Renal cortical epithelial cell (primary cell): ENCODE measurements at places on chromosomes 11 and 22. TPM values are rescaled to one million over a fixed set of nuclear protein-coding genes. Genes with fewer than 3 reads are reported as not detected.

- DNase-seq: no peak
These were observed 134.4 kb downstream of the CSNK2A3 start for GRCh38 chr11:11218629-11218986.

DNA sequence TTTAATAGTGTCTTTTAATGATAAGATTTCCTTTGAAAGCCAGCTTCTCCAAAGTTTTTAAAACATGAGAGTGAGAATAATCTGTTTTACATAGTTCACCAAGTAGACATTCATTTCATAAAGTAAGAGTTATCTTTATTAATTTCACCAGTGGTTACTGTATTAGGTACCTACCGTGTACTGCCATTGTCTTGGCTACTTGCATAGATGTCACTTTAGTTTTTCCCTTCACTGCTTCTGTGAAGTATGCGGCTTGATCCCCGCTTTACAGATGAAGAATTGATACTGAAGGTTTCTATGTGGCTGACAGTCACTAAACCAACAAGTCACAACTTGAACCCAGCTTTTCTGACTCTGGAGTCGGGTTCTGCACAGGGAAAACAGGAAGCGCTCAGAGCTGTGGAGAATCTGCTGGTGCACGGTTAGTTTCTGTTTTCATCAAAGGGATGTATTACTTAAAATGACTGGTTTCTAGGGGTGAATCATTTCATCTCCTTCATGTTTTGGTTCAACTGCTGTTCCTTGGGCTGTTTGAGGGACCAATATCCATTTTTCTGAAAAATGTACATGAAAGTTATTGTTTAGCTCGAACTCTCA, 39.3 kb upstream of the MYO18B start:
- no peak for DNase-seq

- DNase-seq: no peak
These were observed 36.7 kb downstream of the CAPN1 start for GRCh38 chr11:65218446-65218845.

DNA sequence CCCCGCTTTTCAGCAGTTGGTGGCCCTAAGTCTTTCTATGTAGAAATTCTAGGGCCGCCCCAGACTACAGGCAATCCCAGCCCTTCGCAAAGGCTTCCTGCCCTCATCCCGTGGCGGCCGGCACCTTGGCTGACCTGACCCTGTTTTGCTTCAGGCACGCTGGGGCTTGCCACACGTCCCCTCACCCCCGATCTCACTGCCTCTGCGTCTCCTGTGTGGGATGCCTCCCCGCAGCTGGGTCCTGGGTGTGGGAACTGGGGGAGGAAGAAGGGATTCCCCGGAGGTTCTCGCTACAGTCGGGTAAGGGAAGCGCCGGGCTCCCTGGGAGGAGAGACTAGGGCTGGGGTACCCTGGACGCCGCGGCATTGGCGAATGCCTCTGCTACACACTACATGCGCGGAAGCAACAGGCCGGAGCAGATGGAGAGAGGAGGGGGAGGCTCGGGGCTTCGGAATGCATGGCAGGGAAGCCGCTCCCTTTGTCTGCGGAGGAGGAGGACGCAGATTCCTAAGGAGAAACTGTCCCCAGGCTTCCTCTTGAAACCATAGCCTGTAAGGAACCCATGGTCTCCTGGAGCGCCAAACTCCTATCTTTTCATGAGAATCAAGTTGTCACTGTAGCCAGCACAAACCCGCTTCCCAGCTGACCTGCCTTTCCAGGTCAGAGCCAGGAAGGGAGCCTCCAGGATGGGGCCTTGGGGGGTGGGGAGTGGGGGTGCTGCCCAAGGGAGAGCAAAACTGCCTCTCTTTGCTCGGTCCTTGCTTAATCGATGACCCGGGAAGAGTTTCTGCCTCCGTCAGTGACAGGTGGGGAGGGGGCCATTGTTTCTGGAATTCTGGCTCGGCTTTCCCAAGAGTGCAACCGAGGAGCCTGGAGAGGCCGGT, 1.4 kb downstream of the DTX4 start:
- DNase-seq: no peak

DNA sequence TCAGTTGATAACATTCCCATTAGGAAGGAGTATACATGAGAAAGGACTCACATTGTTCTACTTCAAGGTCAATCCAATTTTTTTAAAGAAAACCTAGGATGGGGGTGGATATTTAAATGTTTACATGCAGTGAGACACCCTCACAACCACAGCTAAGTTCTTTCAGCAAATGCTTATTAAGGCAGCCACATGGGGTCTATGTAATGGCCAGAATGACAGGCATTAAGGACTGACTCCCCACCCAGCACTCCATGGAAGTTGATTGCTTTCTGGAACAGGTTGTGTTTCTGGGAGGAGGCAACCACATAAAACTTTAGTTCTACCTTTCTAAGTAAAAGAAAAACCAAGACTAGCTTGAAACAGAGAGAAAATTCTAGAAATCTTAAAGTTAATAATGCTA, 662.0 kb upstream of the CCDC90B start:
- no peak for DNase-seq

OR5A1 gene
- total RNA-seq: not detected in 2 replicates

GRCh38 chr11:128962896-128963295, 20.2 kb upstream of the TP53AIP1 start:
- no peak for DNase-seq

CREBZF gene
- total RNA-seq: 21.2 and 36.7 TPM in 2 replicates
